Activated naive CD8-positive, alpha-beta T cell treated with anti-CD3 and anti-CD28 coated beads for 36 hours (primary cell): ENCODE measurements at places on chromosomes 1 and 21.
A peak's percentile ranks its signal among the peaks of the same experiment; 100 is the strongest.

DNA sequence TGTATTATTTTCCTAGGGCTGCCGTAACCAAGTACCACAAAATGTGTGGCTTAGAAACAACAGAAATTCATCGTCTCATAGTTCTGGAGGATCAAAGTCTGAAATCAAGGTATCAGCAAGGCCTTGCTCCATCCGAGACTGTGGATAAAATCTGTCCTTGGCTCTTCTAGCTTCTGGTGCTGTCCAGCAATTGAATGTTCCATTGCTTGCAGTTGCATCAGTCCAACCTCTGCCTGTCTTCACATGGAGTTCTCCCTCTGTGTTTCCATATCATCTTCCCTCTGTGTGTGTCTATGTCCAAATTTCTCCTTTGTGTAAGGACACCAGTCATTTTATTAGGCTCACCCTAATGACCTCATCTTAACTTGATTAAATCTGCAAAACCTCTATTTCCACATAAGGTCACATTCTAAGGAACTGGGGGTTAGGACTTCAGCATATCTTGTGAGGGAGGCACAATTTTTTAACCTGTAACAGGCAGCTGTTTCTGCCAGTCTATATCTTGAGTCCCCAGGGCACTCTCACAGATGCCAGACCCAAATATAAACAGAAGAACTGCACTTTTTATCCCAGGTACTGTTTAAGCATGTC is 84.2 kb downstream of the ERG start:
- DNase-seq: no peak

- DNase-seq: no peak
These were observed 887 bp downstream of the HES2 start for GRCh38 chr1:6418668-6419396.

- no peak for DNase-seq
These were observed 68.4 kb downstream of the KLHDC7A start for GRCh38 chr1:18549106-18549505.

- DNase-seq: no peak
These were observed 46.1 kb downstream of the NME7 start for GRCh38 chr1:169321539-169321938.

DNA sequence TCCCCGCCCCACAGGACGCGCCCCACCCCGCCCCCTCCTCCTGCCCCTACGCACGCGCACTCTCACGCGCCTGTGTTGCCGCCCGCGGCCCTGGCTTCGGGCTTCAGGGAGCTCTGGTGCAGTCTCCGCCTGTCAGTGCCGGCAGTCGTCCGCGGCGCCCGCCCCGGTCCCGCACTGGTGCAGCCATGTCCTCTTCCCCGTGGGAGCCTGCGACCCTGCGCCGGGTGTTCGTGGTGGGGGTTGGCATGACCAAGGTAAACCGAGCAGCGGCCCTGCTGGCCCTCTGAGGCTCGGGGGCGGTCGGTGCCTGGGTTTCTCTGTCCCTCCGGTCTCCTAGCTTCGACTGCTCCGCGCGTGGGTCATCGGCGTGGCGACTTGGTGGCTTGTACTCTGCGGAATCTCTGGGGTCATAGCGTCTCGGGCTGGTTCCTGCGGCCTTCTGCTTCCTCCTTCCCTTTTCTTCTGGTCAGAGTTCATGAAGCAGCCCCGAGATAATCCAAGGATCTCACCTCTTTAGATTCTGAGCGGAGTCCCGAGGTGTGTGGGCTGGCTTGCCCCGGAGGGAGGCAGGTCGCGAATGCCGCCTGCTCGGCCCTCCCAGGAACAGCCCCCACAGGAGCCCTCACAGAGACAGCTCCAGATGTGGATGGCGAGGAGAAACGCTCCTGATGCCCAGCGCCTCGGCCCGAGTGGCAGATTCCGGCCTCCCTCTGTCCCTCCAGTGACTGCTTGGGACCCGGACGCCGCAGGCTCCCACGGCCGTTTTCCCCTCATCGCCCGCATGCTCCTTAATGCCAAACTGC is at the start of gene SCP2:
TSS of gene SCP2 (plus strand) at position 65 of the 803 bp plus-strand sequence. CDS start at position 186, 121 bp downstream.
- DNase-seq: peak; percentile 77

DNA sequence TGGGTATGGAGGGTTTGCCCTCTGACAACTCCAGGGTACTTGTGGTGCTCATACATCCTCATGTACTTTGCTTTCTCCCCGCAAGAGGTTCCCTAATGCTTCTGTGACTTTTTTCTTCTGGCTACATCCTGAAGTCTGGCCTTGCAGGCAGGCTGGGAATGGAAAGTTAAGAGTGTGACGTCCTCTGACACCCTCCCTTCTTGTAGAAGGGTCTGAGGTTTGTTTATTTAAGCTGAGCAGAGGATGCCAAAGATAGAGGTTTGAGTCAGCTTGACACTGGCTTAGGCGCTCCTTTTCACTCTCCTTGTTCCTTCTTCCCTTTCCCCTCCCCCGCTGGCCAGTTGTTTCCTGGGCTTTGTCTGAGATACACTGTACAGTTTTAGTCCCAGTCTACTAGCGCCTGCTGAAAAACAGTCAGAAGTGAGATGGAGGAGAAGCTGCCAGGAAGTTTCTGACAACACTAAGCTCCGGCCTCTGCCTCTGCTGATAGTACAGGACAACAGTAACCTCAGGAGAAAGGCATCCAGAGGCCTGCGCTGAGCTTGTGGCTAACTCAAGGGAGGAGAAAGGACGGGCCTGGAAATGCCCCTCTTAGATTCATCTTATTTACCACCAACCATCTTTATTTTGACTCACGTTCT is at the start of gene MACF1:
TSS of gene MACF1 (plus strand) at position 255 of the 641 bp plus-strand sequence. CDS start at position 583, 328 bp downstream.
- peak; percentile 38 for DNase-seq

GRCh38 chr1:202037706-202038296 is 27.4 kb downstream of the ELF3 start:
- no peak for DNase-seq

DNA sequence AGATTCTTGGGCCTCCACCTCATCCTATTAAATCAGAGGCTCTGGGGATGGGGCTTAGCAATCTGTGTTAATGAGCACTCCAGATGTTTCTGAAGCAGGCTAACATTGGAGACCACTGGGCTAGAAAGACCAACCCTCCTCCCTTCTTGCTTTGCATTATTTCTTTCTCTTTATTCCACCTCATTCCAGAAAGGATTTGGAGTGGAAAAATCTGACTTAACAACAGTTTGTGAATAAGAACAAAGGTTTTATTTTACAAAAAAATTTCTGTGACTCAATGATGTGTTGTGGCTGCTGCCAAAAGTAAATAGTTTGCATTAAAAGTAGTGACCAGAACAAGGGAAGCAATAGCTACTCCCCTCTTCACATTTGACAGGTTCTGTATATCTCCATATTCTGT is 79.4 kb downstream of the TGFB2 start:
- no peak for DNase-seq

- no peak for DNase-seq
These were observed 210.1 kb upstream of the C1orf87 start for GRCh38 chr1:60283690-60284089.

DNA sequence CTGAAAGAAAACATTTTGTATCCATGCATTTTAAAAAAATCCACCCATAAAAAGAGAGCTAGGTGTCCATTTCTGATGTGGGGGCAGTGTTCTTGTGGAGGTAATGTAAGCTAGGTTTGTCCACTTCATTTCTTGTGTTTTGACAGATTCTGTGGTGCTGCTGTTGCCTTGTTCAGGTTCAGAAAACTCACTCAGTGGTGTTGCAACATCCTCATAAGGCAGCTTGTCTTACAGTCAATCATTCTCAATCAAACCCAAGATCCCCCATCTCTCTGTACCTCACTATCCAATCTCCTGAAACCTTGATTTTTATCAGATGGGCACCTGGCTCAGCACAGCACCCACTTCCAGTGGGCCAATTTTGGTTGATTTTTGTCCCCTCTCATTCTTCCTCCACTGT is 94.1 kb downstream of the TENT5C start:
- DNase-seq: no peak

GRCh38 chr1:4801192-4801924 is 146.9 kb downstream of the AJAP1 start:
- no peak for DNase-seq

GRCh38 chr1:222454782-222455181 is 93.1 kb downstream of the HHIPL2 start:
- DNase-seq: no peak

- DNase-seq: no peak
These were observed 47.1 kb upstream of the PLA2G2C start for GRCh38 chr1:20233394-20233793.

DNA sequence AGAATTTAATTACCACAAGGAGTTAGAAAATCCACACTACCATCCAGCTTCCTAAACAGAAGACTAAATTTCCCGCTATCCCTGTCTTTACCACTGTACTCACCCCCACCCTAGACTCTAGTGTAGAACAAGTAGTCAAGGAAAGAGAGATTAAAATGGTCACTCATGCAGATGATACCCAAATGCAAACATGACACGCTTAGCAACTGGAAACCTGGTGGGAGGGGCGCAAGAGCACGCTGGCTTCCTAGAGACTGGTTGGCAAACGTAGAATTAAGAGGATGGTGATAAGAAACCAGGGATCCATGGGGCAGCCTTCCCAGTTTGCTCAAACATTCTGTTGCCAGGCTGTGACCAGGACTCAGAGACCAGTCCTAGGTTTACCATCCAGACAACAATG is 9.9 kb upstream of the LDLRAD1 start:
- no peak for DNase-seq

- DNase-seq: no peak
These were observed 18.7 kb downstream of the LCK start for GRCh38 chr1:32269744-32270143.

DNA sequence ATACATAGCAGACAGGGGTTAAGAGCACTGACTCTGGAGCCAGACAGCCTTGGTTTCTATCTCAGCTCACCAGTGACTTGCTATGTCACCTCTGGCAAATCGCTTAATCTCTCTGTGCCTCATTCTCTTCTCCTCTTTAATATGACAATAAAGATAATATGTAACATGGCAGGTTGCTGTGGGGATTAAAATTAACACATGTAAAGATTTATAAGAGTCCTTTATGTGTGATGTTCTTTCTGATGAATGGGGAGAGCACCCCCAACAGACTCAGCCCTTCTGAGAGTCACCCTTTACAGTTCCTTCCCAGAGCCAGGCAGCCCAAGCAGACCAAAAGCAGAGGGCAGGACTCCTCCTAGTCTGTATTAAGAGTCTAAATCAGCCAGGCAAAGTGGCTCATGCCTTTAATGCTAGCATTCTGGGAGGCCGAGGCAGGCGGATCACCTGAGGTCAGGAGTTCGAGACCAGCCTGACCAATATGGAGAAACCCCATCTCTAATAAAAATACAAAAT is 76.5 kb upstream of the SDC3 start:
- no peak for DNase-seq

- DNase-seq: no peak
These were observed 13.8 kb upstream of the THEM5 start for GRCh38 chr1:151867321-151867720.

- DNase-seq: no peak
These were observed 31.6 kb upstream of the PDE9A start for GRCh38 chr21:42621819-42622177.

GRCh38 chr1:25927521-25928265 is 21.5 kb upstream of the STMN1 start:
- DNase-seq: no peak
